Activated CD8-positive, alpha-beta memory T cell treated with anti-CD3 and anti-CD28 coated beads for 1 hour (primary cell): ENCODE measurements at places on chromosomes 7 and 10.

DNA sequence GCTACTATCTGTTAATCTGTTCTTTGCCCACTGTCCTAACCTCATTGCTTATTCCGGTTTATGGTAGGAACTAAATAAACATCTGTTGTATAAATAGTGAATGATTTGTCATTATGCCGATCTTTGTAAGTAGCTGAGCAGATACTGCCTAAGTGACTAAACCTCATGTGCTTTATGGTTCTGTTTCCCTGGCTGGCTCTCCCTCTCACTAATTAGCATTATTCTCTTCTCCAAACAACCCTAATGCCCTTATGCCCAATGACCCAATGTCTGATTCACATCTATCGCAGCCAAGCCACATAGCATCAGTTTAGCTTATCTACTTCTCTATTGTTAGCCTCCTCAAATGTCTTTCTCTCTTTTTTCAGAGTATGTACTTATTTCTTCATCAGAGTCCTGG lies 462.3 kb upstream of the POT1 start:
- DNase-seq, result no peak

DNA sequence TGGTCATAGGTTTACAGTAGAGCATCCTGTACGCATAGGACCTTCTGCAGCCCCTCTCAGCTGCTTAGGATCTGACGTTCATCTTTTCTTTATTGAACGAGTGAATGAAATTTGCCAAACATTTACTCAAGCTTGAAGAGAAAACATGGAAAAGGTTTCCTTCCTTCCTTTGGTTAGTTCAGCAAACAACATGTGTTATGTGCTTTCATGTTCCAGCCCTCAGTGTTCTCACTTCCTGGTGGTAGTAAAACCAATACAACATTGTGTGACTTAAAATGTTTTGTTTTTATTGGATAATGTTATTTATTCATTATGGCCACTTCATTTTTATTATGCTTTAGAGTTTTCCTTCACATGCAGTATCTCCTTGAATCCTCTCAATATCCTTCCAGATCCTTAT lies 1.4 kb upstream of the CDCA7L start:
- DNase-seq, result no peak

DNA sequence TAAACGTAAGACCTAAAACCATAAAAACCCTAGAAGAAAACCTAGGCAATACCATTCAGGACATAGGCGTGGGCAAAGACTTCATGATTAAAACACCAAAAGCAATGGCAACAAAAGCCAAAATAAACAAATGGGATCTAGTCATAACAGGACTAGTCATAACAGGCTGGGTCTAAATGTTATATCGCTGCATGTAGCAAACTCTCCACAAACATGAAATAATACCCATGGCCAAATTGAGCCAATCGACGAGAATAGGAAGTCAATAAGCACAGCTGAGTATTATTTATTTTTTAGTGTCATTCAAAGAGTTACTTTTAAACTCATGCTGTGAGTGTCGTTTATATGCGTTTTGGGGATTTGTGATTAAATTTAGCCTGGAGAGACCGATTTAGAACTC lies 225.1 kb downstream of the TFEC start:
- no peak for DNase-seq

GRCh38 chr10:14601326-14601725 lies 173.4 kb downstream of the FAM107B start:
- DNase-seq, result no peak

- no peak for DNase-seq
Measured at GRCh38 chr10:100509241-100509840, 10.3 kb downstream of the SEC31B start.

GRCh38 chr10:77546042-77546441 lies 91.6 kb downstream of the KCNMA1 start:
- no peak for DNase-seq

DNA sequence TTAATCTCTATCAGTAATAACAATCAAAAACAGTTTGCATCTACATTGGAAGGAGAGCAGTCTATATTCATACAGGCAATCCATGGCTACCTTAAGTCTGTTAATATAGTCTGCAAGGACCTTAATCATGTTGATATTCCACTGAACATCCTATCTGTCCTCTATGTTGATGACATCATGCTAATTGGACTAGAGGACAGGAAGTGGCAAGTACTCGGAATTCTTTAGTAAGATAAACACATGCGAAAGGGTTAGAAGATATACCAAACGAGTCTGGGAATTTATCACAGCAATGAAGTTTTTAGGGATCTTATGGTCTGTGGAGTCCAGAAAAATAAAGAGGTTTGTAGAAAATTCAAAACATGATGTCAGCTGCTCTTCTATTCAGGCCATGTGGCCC lies 11.3 kb upstream of the SAMD9L start:
- DNase-seq, result no peak

GRCh38 chr10:75530299-75530698 lies 98.9 kb downstream of the LRMDA start:
- DNase-seq, result no peak

GRCh38 chr7:99258501-99258900 lies 14.1 kb upstream of the MYH16 start:
- DNase-seq, result no peak

DNA sequence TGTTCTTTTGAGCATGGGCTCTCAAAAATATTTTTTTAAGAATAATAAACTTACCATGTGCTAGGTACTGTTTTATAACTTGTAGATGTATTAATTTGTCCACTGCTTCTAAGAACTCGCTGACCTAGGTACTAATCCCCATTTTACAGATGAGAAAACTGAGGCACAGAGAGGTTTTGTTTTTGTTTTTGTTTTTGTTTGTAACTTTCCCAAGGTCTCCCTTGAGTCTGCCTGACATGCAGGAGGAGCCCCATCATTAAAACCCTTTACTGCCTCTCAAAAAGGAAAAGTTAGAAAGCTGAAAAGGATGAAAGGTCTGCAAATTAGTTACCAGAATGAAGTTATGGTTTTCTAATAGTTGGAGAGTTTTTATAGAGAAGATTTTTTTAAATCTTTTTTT lies 38.5 kb upstream of the AGBL3 start:
- DNase-seq, result no peak

GRCh38 chr7:139132887-139133286 lies 23.4 kb upstream of the ZC3HAV1 start:
- DNase-seq, result no peak

DNA sequence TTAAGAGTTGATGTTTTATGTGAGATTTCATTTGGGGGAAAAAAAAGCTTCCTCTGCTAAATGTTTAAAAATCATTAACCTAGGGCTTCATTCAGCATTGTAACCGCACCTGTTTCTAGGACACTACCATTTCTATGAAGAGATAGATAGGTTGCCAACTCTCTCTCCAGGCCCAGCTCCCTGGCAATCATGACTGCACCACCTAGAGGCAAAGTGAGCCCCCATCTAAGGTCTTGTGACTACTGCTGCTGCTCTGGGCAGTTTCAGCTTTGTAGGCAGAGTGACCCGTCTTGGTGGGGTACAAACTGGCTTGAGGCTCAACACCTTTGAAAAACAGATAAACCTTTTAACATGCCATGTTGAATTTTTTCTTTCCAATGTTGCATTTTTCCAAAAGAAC lies 27.3 kb upstream of the MRC1 start:
- no peak for DNase-seq

DNA sequence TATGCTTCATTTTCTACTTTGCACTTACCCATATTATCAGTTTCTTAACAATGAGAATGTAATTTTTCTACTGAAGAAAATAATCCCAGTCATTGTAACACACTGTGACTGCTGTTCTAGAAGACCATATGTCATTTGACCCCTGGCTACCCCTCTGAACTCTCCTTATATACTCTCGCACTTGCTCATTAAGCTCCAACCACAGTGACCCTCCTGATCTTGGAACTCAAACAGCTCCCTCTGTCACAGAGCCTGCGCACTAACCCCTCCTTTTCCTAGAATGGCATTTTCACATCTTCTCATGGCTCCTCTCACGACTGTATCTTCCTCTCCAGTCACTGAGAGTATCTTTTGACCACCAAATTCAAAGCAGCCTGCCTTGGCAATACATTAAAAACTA lies 169.7 kb downstream of the CACNA2D1 start:
- no peak for DNase-seq

DNA sequence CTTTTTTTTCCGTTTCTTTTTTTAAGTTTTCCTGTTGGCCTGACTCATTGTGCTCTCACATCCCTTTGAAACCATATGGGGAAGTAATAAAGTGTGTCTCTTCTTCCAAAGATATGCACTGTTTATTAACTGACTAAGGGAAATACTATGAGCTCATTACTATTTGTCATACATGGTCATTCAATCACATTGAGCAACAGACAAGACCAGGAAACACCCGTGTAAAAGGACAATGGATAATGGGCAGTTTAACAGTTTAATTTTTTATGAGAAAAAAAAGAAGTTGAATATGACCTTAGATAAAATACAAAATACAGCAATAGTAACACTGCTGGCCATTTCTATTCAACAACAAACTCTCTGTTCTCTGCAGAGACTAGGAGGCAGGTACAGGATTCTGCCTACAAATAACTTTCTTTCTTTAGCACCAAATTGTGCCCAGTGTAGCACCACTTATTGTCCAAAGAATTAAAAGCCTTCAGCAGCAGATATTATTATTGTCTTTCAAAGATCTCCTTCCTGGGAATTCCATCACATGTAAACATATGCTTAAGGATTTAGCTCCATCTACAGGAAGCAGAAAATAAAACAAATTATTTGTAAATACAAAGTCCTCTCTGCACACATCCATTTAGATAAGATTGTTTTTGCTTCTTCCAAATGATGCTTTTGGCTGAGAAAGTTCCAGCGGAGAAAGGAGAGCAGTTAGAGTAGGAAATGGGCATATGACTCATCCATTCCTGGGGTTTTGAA lies 55.0 kb upstream of the AKR1E2 start:
- DNase-seq, result no peak

- DNase-seq, result no peak
Measured at GRCh38 chr10:112369495-112370423, 4.2 kb upstream of the ACSL5 start.

- no peak for DNase-seq
Measured at GRCh38 chr7:127652333-127653248, 597 bp downstream of the SND1 start.

DNA sequence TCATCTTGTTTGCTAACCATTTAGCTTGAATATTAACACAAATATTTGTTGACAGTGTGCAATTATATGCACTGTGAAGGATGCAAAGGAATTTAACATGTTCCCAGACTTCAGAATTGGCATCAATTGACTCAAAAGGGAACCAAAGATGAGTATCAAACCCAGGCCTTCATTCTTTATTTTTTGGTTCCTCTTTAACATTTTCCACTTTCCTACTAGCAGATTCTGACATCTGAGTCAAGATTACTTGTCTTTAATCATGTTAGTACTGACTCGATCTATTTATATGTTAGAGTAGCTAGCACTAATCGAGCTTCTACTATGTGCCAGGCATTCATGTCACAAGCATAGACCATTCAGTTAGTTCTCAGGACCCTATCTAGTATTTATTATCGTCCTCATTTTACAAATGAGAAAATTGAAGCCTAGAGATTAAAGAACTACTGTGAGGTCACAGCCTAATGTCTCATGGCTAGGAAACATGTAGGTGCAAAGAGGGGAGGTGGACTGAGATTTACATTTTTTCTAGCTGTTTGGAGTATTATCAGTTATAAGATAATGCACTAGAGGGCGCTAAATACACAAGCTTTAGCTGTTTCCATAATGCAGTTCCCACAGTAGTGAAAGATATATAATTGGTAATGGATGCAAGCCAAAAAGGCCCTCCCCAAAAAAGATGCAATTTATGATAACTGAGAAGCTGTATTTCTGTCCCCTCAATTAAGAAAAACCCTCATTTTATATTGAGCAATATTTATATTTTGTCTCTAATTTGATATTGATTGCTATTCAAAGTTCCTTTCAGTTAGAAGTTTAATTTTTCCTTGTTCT lies 32.9 kb upstream of the KMT2E start:
- DNase-seq, result no peak

DNA sequence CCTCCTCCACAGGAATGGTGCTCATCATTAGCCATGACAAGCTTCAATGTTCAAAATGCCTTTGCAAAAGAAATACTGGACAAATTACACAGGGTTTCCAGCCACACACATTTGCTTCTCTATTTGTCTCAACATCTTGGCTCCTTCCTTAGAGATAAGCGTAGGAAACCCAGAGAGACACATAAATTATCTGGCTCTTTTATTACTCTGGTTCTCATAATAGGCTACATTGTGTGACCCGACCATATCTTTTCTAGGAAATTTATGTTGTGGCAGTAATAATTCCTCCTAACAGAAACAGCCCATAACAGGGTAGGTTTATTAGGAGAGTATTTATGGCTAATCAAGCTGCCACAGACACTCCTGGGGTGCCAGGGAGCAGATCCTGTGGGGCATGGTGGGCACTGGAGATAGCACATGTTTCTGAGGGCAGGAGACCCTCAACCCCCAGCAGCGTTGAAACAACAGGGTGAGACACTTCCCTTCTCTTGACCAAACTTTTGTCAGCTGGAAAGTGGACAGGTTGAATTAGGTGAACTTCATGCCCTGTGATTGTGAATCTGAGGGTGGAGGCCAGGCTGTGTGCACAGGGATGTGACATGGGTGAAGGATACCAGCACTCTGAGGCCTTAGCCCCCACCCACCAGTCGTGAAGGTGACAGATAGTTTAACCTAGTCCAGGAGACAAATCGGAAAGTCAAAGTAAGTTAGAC lies 295.9 kb upstream of the ZNF32 start:
- DNase-seq, result no peak

GRCh38 chr10:48923748-48924147 lies 15.9 kb downstream of the LRRC18 start:
- DNase-seq, result no peak

GRCh38 chr10:488081-488932 lies 201.2 kb downstream of the DIP2C start:
- no peak for DNase-seq

DNA sequence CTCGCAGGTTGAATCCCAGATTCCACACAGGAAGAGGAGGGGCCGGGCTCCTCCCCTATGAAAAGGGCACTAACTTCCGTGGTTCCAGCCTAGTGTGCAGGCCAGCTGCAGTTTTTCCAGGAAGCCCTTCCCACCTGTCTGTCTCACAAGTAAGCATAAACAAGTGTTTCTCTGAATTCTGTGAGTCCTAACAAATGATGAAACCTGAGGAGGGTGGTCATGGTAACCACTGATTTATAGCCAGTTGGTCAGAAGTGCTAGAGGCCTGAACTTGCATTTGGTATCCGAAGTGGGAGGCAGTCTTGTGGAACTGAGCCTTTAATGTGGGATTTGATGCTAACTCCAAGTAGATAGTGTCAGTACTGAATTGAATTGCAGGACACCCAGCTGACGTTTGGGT lies 54.7 kb upstream of the STEAP4 start:
- DNase-seq, result no peak

GRCh38 chr7:54678763-54679489 lies 80.1 kb downstream of the SEC61G start:
- no peak for DNase-seq
